NCI-H1694 (cell line): ENCODE measurements at places on chromosomes 2 and 18.

DNA sequence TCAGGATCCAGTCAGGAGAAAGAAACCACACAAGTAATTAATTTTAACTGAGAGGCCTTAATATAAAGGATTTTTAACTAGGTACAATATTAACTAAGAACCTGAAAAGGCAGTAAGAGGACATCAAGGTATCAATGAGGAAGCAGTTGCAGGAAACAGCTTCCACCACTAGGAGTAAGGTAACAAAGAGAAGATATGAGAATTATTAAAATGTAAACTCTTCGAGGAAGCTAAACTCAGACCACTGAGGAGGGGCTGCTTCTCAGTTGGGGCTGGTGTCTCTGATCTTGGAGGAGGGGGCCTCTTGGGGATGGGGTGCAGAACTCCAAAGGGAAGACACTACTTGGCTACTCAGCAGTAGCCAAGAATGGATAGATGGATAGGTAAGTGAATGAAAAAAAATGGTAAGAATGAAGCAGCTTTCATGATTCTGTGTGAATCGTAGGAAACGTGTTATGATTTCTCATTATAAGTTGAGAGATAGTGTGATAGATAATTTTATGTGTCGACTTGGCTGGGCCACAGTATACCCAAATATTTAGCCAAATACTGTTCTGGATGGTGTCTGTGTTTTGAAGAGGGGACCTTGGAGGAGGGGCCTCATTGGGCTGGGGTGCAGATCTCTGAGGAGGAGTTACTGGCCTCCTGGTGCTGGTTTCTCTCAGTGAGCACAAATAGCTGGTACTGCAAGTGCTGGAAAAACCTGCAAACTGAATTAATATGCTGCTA is 547.7 kb upstream of the LRRTM1 start:
- DNase-seq, result no peak

DNA sequence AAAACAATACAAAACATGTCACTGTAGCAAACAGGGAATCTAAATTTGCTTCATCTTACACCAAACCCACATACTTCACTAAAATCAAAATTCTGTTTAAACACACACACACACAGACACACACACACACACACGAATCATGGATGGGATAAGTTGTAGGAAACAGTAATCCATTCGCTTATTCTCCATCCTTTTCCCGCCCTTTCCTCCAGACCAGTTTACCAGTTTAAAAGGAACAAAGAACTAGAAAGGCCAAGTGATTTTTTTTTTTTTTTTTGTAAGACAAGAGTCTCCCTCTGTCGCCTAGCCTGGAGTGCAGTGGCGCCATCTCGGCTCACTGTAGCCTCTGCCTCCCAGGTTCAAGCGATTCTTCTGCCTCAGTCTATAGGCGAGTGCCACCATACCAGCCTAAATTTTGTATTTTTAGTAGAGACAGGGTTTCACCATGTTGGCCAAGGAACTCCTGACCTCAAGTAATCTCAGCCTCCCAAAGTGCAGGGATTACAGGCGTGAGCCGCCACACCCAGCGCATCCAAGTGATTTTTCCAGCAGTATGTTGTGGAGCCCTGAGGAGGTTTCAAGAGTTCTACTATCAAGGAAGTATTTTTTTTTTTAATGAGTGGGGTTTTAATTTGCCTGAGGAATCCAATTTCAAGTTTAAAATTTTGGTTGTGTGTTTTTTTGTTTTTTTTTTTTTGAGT is 5.7 kb downstream of the PSME4 start:
- DNase-seq, result no peak

DNA sequence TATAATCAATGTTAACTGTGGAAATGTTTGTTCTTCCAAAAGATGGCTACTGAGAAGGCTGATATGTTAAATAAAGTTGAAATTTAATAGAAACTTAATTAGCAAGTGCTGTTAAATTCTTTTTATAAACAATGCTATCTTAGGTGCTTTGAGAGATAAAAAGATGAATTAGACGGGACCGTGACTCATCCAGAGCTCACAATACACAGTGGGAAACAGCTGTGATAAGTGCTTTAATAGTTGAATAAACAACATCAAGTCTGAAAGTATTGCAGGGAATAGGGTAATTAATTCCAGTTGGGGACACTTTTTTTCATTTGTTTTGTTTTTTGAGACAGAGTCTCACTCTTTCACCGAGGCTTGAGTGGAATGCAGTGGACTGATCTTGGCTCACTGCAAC is 85.5 kb upstream of the DTNA start:
- DNase-seq, result no peak

GRCh38 chr2:95271381-95271971 is 2.8 kb upstream of the PROM2 start:
- no peak for DNase-seq

DNA sequence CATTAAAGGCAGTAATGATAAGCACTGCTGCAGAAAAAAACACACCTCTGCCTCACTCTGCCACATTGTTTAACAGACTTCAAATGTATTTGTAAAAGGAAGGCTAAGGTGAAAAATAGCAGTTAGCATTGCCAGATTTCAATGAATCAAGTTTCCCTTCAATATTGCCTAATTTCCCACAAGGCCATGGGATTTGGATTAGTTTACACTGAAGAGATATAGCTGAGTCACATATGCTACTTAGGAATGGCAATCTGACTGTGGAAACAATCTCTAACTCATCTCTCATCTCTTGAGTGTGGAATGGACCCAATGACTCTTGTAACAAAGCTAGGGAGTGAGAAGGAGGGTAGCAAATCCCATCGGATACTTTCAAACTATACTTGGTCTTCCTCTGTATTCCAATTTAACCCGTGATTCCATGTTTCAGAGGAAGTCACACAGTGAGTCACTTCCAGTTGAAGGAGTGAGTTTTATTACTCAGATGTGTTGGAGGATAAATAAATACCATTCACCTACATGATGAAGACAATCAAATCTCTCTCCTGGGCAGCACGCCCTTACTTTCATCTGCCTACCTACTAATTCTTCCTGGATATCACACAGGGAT is 5.1 kb downstream of the B4GALT6 start:
- DNase-seq, result no peak

- no peak for DNase-seq
These were observed 183.3 kb downstream of the LTBP1 start for GRCh38 chr2:33130054-33130447.

DNA sequence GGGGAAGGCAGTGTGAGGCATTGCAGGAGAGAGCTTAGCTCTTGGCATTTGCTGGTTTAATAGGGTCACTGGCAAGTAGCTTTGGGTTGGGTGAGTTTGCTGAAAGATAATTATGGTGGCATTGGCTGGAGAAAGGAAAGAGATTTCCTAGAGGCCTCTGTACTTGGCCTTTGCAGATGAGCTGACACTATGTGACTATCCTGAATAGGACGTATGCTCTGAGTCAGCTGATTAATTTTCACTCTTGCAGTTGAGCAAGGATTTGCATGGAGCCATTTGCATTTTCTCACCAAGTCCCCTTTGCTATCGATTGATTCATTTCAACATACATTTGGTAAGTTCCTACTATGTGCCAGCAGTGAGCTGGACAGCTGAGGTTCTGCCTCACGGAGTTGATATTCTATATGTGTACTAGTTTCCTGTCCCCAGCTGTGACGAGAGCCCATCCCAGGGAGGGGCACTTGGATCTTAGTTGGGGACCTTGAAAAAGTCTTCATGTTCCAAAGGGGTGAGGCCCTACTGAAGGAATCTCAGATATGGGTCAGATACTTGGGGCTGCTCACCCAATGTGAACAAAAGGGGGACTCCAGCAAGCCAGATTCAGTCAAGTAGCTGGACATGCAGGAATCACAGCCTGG is 245.7 kb downstream of the LOXHD1 start:
- DNase-seq, result no peak

DNA sequence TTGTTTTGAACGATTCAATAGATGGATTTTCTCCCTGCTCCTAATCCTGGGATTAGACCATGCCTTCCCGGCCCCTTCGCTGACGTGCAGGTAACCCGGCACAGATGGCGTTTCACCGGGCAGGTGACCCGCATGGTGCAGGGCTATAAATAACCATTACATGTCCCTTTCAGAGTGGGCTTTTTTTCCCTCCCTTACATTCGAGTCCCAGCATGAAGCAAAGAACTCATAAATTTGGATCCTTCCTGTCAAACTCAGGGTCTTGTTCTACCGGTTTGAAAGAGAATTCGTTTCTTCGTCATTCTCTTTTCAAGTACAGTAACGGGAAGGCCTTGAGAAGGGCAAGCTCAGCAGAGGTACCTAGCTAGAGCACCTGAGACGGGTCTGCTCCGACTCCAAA is 46.1 kb downstream of the EDAR start:
- no peak for DNase-seq

DNA sequence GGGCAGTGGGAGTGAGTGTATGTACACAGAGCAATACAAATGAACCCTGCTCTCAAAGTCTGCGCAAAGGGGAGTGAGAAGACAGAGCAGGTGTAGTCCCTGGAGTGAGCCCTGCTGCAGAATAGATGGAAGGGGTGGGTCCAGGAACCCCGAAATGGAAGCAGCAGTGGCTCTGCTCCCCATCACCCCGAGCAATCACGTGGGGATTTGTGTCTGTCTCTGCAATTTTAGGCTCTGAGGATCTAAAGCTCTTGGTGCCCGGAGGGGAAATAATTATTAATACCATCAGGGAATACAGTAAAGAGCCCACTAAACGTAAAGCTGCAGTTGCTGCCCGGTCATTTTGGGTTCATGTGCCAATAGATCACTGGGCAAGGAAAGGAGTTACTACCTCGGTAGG is 118.3 kb downstream of the LPIN1 start:
- DNase-seq, result no peak

DNA sequence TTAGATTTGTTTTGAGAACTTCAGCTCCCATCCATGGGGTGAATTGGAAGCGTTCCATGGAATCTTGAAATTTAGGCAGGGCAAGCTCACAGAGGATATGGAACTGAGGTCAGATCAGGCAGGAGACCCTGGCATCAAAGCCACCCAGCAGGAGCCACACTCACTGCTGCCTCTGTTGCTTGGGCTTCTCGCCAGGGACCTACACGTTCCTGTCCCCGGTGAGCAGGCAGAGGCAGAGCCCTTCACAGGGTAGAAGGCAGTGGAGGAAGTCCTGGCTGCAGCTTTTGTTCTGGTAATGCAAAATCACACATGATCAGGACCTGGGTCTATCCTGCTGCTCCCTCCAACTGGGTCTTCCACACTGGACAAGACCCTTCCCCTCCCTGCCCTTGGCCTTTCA is 42.1 kb downstream of the CAPN13 start:
- no peak for DNase-seq

DNA sequence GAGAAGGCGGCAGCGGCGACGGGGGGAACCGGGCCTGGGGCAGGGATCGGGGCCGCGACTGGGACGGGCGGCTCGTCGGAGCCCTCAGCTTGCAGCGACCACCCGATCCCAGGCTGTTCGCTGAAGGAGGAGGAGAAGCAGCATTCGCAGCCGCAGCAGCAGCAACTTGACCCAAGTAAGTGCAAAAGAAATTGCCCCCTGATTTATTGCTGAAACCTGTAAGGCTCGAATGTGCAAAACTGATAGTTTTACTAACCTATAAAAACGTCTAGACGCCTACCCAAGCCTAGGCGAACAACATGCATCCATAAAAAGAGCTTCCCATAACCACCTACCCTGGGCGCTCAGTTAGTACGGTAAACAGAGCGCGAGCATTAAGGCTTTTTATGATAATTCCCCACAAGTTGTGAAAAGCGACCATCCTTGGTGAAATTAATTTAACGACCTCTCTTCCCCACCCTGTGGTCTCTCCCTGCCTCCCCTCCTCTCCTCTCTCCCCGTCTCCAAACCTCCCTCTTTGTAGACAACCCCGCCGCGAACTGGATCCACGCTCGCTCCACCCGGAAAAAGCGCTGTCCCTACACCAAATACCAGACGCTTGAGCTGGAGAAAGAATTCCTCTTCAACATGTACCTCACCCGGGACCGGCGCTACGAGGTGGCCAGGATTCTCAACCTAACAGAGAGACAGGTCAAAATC is 1.0 kb downstream of the HOXD9 start:
- DNase-seq, result no peak

DNA sequence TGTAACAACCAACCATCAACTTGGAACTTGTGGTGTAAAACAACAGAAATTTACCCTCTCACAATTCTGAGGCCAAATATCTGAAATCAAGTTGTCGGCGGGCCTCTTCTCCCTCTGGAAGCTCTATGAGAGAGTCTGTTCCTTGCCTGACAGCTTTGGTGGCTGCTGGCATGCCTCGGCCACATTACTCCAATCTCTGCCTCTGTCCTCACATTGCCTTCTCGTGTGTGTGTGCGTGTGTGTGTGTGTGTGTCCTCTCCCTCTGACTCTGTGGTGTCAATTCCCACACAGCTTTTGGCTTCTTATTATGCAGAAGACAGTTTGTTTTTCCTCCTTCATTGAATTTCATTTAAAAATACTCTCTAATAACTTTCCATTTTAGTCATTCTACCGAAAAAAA is 50.4 kb downstream of the ZDBF2 start:
- no peak for DNase-seq

DNA sequence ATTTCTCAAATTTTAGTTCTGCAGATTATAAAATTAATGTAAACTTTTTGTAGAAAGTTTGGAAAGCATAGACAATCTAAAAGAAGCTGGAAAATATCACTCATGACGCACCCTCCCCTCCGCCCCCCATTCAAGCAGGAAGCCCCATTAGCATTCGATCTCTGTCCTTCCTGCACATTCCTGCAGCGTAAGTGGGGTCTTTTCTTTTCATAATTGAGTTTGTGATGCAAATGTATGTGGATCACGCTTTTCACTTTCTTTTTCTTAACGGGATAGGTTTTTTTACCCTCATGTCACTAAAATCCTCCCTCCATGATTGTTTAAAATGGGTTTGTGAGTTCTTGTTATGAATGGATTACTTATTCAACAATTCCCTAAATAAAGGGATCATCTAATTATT is 181.7 kb upstream of the HDAC4 start:
- DNase-seq, result no peak

DNA sequence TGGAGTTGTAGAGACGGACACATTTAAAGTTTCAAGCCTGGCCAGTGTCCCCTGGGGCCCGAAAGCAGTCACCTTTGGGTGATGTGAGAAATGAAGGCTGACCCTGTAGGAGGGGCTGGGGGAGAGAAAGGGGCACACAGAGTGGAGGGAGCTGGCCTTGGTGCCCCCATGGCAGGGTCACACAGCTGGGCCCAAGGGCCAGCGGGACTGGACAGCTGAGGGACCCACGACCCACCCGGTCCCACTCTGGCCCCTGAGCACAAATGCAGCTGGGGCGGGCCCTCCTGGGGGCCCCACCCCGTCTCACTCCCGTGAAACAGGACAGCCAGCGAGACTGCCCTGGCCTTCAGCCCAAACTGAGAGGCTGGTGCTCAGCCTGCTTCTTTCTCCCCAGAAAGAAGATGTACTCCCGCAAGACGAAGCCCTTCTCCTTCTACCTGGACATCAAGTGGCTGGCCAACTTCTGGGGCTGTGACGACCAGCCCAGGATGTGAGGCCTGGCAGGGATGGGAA is 6.1 kb downstream of the AGXT start:
- no peak for DNase-seq

DNA sequence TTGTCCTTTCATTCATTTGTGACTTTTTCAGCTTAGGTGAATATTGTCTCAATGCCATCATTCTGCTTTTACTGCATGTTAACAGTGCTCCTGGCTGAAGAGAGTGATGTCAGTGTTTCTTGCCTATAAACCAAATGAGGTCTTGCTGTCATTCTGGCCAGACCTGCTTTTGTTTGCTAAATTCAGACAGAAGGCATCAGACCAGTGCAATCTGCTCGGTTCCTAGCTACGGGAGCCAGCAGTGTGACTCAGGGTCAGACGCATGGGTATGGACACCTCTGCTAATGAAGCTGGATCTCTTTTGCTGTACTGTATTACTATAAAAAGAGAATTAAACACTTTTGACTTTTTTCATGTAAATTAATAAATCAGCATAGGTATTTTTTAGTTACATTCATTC is 178.9 kb downstream of the TMEM182 start:
- DNase-seq, result no peak
